ENCODE measurements at places on chromosomes 2 and 18.

DNA sequence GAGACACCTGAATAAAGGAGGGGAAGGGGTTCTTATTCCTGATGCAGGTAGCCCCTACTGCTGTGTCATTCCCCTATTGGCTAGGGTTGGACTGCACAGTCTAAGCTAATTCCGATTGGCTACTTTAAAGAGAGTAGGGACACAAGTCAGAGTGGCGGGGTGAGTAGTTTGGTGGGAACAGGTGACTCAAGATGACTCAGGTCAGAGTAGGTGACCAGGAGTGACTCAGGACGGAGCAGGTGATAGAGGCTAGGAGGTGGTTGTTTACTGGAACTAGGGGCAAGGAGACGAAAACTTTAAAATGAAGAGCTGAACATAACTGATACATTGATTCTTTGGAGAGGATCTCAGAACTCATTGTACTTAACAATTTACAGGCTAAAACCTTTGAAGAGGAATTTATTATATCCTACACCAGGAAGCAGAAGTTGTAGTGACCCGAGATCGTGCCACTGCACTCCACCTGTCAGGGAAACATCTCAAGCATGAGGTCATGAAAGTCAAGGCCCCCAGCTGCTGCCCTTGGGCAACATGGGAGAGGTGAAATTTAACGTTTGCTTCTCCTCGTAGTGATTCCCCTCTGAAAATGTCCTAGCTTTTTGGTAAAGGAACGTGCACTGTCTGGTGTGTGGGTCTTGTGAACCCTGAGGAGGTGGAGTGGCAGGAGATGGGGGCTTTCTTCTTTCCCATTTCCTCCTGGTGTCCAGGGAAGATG, 4.5 kb upstream of the CYP27A1 start:
- DNase-seq, result no peak

- DNase-seq, result no peak
Observed at GRCh38 chr2:64913357-64913869, 75.8 kb upstream of the SLC1A4 start.

GRCh38 chr18:711310-711656, 1.1 kb downstream of the ENOSF1 start:
- peak; percentile 13 for DNase-seq

DNA sequence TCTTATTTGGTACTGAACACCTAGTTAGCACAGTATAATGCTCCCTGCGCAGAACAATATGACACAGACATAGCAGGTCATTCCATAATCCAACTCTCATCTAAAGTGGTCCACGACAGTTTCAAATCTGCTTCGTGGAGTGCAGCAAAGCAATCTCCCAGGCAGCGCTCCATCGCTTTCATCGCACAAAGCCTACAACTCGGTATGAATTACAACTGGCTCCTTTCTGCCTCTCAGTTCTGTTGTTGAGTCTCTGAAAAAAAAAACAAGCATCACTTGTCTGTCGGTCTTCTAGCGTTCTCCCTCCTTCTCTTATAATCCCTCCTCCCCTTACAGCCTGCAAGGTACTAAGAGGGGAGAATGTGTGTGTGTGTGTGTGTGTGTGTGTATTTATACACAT, 123.5 kb downstream of the FIGN start:
- DNase-seq, result no peak

DNA sequence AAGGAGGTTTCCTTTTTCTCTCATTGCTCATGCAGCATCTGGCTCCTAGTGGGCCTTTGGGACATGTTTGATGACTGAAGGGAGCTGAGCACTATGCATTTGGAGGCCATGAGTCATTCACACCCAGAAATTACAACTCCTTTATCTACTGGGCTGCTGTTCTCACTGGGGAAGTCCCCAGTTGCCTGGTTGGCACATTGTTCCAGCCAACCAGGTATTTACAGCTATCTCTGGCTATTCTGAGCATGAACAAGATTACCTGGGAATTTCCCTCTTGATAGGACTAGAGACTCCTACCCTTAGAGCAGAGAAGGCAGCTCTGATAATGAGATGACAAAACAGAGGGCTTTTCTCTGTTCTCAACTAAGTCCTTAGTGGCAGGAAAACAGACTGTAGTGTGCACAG, 206.5 kb downstream of the SETBP1 start:
- no peak for DNase-seq

- DNase-seq, result no peak
Observed at GRCh38 chr18:65487569-65487968, 263.2 kb upstream of the CDH7 start.

DNA sequence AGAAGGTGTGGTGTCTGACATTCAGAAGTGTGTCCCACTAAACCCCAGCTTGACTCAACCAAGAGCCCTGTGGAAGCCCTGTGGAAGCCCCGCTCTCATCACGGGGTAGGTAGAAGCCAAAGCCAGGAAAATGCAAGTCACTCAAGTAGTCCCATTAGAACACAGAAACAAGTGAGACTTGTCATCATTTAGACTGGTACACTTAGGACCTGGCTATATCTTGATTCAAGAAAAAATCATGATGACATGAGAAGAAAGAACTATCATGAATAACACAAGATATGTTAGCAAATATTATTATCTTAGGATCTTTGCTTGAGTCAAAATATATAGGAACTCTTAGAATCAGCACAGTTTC, 28.2 kb upstream of the SULT1C4 start:
- DNase-seq, result no peak

DNA sequence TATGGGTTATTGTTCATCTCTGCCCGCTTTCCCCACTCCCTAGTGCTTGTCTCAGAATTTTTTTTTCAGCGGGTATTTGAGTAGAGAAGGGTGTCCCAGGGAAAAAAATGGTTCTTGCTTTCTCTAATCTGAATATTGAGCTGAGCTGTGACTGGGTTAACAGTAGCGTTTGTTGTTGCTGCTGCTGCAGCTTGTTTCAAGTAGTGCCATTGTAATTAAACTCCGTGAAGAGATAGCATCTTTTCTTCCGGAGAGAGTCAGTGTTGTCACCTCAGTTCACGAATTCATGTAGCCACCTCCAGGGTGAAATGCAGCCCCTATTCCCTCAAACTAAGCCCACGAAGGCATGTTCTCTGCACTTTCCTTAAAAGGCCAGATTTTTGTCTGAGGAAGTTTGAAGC, 1.5 kb upstream of the AAK1 start:
- no peak for DNase-seq

Data from inflammatory macrophage treated with lipopolysaccharide for 1 hour (primary cell).